ENCODE measurements at places on chromosomes 1 and 21.

- DNase-seq: no peak
Measured at GRCh38 chr1:179141592-179142251, 59.9 kb downstream of the TOR3A start.

DNA sequence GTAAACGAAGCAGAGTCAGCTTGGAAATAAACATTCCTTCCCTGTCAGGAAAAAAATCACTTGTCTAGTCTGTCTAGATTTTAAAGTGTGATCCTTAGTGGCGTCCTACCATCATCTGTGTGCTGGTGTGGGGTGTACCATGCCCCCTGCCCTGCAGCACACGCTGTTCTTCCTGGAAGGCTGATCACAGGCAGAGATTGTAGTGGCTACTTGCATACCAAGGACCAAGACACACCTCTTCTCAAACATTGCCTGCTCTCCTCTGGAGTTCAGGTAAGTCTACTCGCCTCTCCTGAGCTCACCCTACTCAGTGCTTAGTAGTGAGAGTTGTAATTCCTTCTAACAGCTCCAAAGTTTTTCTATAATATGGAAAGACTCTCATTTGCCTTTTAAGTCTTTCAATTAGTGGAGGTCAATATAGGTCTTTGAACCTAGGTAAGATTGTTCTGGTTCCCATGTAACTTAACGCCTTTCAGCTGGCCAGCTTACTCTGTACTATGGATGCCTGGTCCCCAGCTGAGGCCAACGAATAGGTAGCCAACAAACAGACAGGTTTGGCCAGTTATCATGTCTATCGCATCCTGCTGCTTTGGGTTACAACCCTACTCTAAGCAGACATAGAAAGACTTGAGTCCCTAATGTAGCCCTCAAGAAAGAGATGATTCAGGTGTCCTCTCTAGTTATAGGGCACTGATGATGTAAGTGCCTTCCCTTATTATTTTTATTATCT is 55.4 kb downstream of the XCL1 start:
- DNase-seq: no peak

- no peak for DNase-seq
Measured at GRCh38 chr1:36352910-36353878, 29.7 kb upstream of the EVA1B start.

DNA sequence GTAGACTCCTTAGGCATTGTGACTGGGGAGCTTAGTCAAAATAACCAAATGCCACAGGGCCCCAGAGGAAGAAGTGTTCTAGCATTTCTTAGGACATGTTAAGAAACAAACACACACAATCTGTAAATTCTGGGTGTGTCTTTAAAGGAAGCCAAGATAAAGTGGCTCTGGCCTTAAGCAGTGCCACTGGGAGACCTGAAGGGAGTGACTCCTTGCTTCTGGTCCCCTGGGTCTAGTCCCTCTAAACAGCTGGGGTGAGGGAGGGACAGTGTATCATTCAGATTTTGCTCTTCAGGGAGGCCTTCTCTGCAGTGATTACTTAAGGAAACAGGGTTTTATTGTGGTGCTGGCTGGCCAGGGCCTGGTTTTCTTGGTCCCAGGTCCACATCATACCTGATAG is 9.1 kb upstream of the PROK1 start:
- no peak for DNase-seq

DNA sequence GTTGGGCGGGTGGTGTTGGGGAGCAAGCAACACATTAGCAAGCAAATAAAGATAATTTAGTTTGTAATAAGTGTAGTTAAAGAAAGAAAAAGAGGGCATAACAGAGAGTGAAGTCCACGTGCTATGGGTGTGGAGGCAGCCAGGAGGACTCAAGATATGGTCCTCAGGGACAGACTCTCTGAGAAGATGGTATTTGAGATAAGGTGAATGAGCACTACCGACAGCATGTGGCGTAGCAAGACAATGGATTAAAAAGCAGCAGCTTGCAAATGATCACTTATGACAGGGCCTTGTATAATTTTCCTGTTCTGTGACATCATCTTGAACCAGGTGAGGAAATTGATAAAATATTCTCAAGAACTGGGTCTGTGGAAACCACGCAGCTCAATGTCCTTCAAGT is 487.8 kb downstream of the PCP4 start:
- no peak for DNase-seq

- DNase-seq: no peak
Measured at GRCh38 chr1:170318141-170318540, 172.4 kb downstream of the NTMT2 start.

- no peak for DNase-seq
Measured at GRCh38 chr1:109878531-109879104, 32.0 kb upstream of the CSF1 start.

- no peak for DNase-seq
Measured at GRCh38 chr1:31432592-31433395, 19.8 kb downstream of the SERINC2 start.

GRCh38 chr21:22223385-22223784 is 1225.2 kb downstream of the NCAM2 start:
- no peak for DNase-seq

Measured in left colon (tissue), 2 donors.